ENCODE measurements at places on chromosomes 5 and 9.

GRCh38 chr9:72600671-72601070 is 79.3 kb downstream of the TMC1 start:
- DNase-seq = no peak
- no peak overlapping the region for H3K4me3 ChIP-seq
- H3K4me1 ChIP-seq = no peaks in the 10 kb centered on the region

DNA sequence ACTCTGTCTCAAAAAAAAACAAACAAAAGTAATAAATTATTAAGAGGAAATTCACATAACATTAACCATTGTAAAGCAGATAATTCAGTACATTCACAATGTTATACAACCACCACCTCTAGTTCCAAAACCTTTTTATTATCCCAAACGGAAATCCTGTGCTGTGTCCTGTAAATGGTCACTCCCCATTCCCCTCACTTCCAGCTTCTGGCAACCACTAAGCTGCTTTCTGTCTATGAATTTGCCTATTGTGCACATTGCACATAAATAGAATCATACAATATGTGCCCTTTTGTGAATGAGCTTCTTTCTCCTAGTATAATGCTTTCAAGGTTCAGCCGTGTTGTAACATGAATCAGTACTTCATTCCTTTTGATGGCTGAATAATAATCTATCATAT is 20.8 kb downstream of the C9orf152 start:
- no peaks in the 10 kb centered on the region for H3K27me3 ChIP-seq
- no peak for DNase-seq
- H3K27ac ChIP-seq = peak overlapping the region; percentile 99

DNA sequence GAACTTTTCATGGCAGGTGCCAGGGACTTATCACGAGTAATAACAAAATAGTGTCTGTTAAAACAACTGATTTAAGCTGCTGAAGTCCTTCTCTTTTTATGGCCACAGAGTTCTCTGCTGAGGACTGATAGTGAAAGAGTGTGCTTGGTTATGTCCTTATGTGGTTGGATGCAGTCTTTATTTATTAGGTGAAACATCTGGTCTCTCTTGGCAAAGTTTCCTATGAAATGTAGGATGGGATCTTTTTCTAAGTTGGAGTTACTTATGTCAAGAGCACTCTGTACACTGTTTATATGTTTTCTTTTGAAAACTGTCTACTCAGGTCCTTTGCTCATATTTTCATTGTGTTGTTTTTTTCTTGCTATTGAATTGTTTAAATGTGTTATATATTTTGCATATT is 1816.1 kb upstream of the C9orf72 start:
- no peak overlapping the region for H3K4me3 ChIP-seq
- no peaks in the 10 kb centered on the region for H3K4me1 ChIP-seq
- no peaks in the 10 kb centered on the region for H3K36me3 ChIP-seq
- no peaks in the 10 kb centered on the region for H3K27me3 ChIP-seq

DNA sequence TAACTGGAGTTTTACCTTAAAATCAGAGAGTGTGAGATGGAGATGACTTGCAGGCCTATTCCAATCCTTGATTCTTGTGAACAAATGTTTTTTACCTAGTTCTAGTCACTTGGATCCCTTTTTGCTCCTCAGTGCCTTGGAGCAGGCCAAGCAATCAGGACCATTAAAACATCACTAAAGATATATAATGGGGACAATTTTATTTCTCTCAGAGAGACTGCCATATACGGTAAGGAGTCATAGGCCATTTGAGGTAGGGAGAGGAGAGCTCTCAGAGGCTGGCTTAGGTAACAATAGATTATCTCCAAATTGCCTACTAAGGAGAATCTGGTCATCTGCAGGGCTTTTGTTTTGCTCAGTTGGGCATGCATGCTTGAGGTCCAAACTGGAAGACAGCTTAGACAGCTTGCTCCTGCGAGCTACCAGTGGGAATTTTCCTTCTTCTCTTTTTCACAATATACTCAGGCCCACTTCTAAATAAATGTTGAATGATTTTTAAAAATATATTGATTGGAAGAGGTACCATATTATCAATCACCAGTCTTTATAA is 44.0 kb downstream of the FREM1 start:
- no peak overlapping the region for H3K27ac ChIP-seq
- H3K4me1 ChIP-seq = no peaks in the 10 kb centered on the region
- H3K27me3 ChIP-seq = no peaks in the 10 kb centered on the region
- H3K36me3 ChIP-seq = no peaks in the 10 kb centered on the region
- H3K4me3 ChIP-seq = no peak overlapping the region
- DNase-seq = no peak

DNA sequence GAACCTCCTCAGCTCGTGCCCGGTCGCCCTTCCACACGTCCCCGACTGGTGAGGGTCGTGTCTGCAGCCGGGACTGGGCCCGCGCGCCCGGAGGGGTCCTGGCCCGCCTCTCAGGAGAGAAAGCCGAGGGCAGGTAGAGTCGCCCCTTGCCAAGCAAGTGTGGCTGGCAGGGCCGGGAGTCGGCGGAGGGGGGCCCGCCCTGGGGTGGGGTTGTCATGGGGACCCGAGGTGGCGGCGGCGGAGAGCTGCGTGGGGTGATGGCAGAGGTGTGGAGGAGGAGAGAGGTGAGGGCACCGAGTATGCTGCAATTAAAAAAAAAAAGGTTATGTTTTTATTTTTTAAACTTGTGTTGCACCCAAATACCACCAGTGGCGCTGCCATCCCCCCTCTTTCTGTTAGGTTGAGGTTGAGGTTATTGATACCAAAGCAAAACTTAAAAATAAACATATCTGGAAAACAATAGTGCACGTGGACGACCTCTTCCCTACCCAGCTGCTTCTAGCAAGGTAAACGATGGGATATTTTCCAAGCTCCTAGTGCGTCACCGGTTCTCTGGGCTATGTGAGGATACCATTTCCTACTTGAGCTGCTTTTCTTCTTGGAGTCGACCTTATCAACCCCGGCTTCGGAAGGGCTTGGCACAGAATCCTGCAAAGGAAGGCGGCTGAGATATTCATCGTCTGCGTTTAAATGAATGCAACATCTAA is 660 bp downstream of the SCAMP1 start:
- peaks cover 7% of the 10 kb centered on the region for H3K36me3 ChIP-seq
- peak overlapping the region; percentile 86 for H3K4me3 ChIP-seq
- DNase-seq = peak; percentile 63
- H3K27me3 ChIP-seq = no peaks in the 10 kb centered on the region

DNA sequence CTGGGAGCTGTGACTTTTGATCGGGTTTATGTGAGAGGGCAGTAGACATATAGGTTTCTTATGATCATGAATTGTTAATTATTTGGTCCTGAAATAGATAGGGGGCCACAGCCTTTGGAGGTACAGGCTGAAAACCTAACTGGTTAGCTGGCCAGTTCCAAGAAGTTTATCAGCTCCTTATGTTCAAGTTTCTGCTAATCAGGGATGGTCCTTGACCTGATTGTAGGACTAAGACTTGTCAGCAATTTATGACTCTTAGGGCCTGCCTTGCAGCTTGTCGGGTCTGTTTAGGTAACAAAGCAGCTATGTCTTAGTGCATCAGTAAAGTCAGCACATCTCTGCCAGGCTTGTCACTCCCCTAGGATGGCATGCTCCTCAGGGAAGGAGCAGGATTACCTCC is 151.8 kb upstream of the RUSC2 start:
- H3K4me3 ChIP-seq = no peak overlapping the region
- peaks cover 11% of the 10 kb centered on the region for H3K27me3 ChIP-seq
- H3K4me1 ChIP-seq = no peaks in the 10 kb centered on the region
- no peak overlapping the region for H3K27ac ChIP-seq
- no peak for DNase-seq
- H3K36me3 ChIP-seq = no peaks in the 10 kb centered on the region

- H3K36me3 ChIP-seq = no peaks in the 10 kb centered on the region
- no peak for DNase-seq
- H3K4me3 ChIP-seq = no peak overlapping the region
- peaks cover 4% of the 10 kb centered on the region for H3K27me3 ChIP-seq
- no peak overlapping the region for H3K27ac ChIP-seq
- H3K4me1 ChIP-seq = no peaks in the 10 kb centered on the region
These were observed 51.0 kb upstream of the EGFLAM start for GRCh38 chr5:38207343-38207742.

DNA sequence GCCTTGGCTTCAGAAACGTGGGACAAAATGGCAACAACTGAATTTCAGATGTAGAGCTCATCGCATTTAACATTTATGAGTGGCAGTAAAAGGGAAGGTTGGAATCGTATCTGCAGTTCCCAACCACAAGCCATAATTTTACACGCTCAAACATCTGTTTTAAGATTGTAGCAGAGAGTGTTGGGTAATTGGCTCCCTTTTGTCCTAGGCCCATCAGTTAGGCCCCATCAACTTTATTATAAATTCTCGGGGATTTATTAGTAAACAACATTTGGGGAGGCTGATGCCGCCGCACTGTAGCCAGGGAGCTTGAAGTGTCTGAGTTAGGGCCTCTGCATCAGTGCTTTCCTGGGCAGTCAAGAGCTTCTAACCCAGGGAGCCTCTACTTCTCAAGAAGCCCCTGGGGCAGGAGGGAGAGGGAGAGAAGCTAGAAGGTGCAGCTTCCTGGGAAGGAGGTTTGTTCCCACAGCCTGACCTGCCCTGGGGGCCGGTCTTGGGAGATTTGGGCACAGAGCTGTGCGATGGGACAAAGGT is 66.2 kb downstream of the HSPA4 start:
- H3K27ac ChIP-seq = no peak overlapping the region
- H3K27me3 ChIP-seq = no peaks in the 10 kb centered on the region
- no peak overlapping the region for H3K4me3 ChIP-seq
- no peak for DNase-seq
- no peaks in the 10 kb centered on the region for H3K36me3 ChIP-seq

GRCh38 chr9:136759436-136760325 is 1.6 kb upstream of the LCN8 start:
- no peak overlapping the region for H3K4me3 ChIP-seq
- DNase-seq = no peak
- H3K27me3 ChIP-seq = no peaks in the 10 kb centered on the region
- no peaks in the 10 kb centered on the region for H3K4me1 ChIP-seq
- no peak overlapping the region for H3K27ac ChIP-seq

GRCh38 chr5:57338068-57338867 is 144.3 kb downstream of the ACTBL2 start:
- H3K4me3 ChIP-seq = no peak overlapping the region
- no peak overlapping the region for H3K27ac ChIP-seq
- no peaks in the 10 kb centered on the region for H3K4me1 ChIP-seq
- peak; percentile 18 for DNase-seq

GRCh38 chr5:110054240-110054639 is 364.5 kb downstream of the MAN2A1 start:
- peaks cover 33% of the 10 kb centered on the region for H3K4me1 ChIP-seq
- no peak overlapping the region for H3K4me3 ChIP-seq
- H3K36me3 ChIP-seq = no peaks in the 10 kb centered on the region
- peak overlapping the region; percentile 69 for H3K27ac ChIP-seq
- no peaks in the 10 kb centered on the region for H3K27me3 ChIP-seq

DNA sequence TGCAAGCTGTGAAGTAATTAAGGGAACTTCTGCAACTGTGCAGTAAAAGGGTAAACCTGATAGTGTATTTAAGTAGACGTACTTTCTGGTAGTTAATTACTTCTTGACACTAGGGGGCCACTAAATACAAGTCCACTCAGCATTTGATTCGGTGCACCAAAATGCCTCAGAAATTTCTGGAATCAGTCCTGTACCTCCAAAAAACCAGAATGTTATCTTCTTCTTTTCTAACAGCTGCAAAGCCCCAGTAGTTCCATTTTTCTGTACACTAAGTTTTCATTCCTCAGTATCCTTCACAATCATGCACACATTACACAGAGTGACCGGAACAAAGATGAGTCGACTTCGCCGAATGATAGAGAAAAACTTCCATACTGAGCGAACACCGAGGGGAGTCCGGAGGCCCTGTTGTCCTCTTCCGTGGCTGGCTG is 484 bp downstream of the GFM2 start:
- H3K27me3 ChIP-seq = no peaks in the 10 kb centered on the region
- peak overlapping the region; percentile 90 for H3K4me3 ChIP-seq
- peaks cover 52% of the 10 kb centered on the region for H3K36me3 ChIP-seq
- H3K27ac ChIP-seq = peak overlapping the region; percentile 76
- peaks cover 47% of the 10 kb centered on the region for H3K4me1 ChIP-seq

DNA sequence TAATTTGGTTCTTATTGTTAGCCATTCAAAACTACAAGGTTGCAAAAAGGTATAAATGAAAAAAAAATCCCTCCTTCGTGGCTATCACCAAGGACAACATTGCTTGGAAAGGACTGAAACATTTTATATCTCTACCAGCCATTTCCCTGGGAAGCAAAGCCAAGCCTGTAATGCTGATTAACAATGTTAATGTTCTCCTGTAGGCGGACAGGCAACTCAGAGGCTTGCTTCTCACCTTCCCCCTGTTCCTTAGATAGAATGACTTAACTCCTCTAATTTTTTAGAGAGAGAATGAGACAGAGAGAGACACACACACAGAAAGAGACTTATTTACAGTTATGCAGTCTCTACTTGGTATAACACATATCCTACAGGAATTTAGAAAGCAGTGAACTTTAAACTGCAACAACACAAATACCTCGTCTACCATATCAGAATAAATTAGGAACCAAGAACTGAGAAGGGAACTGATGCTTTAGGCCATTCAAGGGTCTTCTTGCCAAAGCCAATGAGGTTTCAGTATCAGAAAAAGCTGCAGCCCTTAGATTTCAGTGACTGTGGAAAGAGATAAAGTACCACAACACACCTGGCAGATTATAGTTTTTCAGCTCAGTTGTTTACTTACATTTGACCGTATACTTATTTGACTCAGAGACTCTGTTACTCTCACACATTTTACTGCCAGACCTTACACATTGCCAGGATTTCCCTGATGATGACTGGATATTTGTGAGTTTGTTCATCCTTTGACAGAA is 20.9 kb upstream of the MAN2A1 start:
- no peaks in the 10 kb centered on the region for H3K27me3 ChIP-seq
- H3K27ac ChIP-seq = no peak overlapping the region
- H3K4me1 ChIP-seq = no peaks in the 10 kb centered on the region
- no peak for DNase-seq
- H3K36me3 ChIP-seq = no peaks in the 10 kb centered on the region

GRCh38 chr9:99852617-99853016 is 30.9 kb downstream of the NR4A3 start:
- H3K4me3 ChIP-seq = no peak overlapping the region
- H3K36me3 ChIP-seq = no peaks in the 10 kb centered on the region
- no peaks in the 10 kb centered on the region for H3K27me3 ChIP-seq
- no peak for DNase-seq
- H3K4me1 ChIP-seq = peaks cover 25% of the 10 kb centered on the region

DNA sequence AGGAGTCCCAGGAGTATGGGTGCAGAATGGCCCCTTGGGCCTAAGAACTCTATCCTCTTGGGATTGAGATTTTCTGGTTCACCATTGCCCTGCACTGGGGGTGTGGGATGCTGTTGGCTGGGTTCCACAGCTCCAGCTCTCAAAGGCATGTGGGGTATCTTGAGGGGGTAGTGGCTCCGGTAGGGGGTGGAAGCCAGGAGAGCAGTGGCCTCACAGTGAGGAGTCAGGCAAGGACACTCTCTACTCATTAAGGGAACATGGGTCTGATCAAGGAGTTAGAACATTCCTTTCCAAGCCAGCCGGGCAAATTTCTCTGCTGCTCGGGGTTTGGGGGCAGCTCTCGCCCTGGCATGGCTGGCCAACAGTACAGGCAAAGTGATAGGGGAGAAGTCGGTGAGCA is 33.0 kb downstream of the LARP1 start:
- peak overlapping the region; percentile 18 for H3K27ac ChIP-seq
- H3K27me3 ChIP-seq = no peaks in the 10 kb centered on the region
- H3K4me1 ChIP-seq = no peaks in the 10 kb centered on the region
- H3K4me3 ChIP-seq = no peak overlapping the region

- no peak for DNase-seq
- no peak overlapping the region for H3K27ac ChIP-seq
- H3K4me1 ChIP-seq = no peaks in the 10 kb centered on the region
- H3K36me3 ChIP-seq = no peaks in the 10 kb centered on the region
- no peaks in the 10 kb centered on the region for H3K27me3 ChIP-seq
- H3K4me3 ChIP-seq = no peak overlapping the region
These were observed 8.3 kb upstream of the NRARP start for GRCh38 chr9:137310189-137311052.

Measured in DND-41 (cell line).